Left colon (tissue), 2 donors: ENCODE measurements at places on chromosomes 12 and 14.

GRCh38 chr12:4809013-4809448 lies 88.8 kb downstream of the GALNT8 start:
- DNase-seq = no peak

DNA sequence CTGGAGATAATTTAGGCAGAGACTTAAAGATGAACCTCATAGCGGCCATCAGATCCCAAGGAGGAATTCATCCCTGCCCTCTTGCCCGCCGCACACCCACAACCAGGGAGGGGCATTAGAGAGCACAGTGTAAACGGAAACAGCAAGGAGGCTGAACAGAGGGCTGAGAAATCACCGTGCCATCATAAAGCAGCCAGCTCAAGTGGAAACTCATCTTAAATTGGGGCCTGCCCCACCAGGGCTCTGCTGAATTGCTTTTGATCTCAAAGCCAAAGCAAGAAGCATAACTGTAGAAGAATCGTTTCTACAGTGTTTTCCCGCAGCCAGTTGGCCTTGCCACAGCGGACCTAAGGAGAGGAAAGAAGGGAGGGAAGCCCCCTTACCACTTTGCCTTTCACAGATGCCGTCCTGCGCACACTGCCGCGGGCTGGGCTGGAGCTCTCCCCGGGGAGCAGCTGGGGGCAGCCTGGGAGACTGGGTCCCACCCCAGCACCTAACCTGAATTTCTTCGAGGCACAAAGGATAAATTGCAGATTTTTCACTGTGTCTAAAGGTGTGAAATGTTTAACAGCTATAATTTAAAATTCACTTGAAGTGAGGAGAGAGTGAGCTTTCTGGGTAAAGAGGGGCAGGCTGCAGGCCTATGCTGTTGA lies 51.8 kb upstream of the MMP17 start:
- no peak for DNase-seq

DNA sequence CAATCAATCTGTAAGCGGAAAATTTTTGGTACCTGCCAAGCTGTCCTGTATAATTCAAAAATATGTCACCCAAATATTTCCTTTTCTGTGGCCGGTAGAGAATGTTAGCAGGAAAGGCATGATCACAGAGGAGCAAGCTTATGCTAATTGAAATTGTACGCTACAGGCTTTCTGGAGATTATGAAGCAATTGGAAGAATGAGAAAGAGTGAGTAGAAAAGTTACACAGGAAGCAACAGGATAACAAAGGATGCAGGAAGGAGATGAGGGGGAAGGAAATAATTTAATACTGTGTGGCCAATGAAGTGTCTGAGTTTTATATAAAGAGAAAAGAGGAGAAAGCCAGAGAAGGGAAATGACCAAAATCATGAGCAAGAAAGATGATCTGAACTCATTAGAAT lies 627.2 kb upstream of the STXBP6 start:
- DNase-seq = no peak

DNA sequence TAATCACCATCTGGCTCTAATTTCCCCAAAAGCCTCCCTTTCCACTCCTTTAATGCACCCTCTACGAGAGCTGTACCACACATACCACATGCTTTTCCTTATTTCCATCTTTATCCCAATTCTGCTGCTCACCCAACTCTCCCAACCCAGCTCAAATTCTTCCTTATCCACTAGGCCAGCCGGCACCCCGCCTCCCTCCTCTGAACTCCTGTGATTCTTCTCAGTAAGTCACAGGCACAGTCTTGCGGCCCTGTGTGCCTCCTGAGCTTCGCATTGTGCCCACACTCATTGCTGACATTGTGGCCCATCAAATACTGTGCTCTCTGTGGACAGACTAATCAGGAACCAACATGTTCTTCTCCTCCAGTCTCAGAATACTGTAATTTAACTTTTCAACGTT lies 45.4 kb downstream of the APPL2 start:
- no peak for DNase-seq

GRCh38 chr14:99317231-99318090 lies 45.5 kb upstream of the BCL11B start:
- no peak for DNase-seq

DNA sequence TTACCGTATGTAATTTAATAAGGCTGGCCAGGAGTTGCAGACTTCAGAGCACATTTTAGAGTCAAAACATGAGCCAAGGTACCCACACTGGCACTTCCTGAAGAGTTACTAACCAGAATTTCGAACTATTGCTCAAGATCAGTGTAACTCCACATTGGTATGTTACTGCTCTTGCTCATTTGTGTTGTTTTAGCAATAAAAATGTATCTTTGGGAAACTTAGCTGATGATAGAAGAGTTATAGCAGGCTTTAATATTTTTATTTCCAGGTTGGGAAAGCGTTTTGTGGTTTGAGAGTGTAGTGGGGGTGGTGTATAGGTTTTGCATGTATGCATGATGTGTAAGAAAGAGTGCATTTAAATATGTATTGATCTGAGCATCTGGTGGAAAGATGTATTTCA lies 96.6 kb downstream of the SCN8A start:
- no peak for DNase-seq

- no peak for DNase-seq
Observed at GRCh38 chr12:28974166-28974565, 174.9 kb upstream of the FAR2 start.

- DNase-seq = no peak
Observed at GRCh38 chr12:18629916-18630315, 107.9 kb downstream of the PLCZ1 start.

- DNase-seq = no peak
Observed at GRCh38 chr12:32110417-32110816, 3.8 kb downstream of the BICD1 start.

DNA sequence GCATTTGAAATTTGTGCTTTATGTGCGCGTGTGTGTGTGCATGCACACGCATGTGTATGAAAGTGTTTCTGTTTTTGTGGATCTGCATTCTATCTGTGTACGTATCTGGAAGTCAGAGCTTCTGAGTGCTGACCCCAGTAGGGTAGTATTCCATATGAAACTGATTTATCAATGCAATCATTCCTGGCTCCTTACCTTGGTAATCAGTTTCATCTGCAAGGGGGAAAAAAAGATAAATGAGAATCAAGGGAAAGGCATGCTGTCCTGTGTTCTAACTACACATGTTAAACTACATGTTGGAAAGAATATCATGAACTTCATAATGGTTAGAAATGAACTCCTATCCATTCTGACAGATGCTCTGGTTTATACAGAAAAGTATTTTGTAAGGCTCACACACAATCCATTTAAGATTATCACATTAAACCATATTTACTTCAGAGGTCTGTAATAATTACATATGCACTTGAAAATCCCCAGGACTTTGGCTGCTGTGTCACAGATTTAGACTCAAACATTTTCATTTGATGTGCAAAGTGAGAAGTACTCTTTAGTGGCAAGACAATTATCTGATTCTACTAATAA lies 276.1 kb upstream of the LMO3 start:
- no peak for DNase-seq

DNA sequence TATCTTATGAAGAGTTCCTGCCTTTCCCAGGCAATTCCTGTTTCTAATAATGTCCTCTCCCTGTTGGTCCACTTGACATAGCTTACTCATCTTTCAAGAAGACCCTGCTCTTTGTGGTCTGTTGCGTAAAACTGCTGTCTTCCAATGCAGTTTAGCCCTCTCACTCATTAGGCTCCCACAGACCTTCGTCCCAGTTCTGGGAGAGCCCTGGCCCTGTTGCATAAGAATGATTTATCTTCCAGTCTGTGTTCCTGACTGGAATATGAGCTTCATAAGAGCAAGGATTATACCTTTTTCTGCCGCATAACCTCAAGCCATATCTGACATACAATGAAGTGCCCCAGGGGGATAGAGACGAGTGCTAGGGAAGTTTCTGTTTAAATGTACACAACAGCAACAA lies 365.9 kb upstream of the NOVA1 start:
- DNase-seq = no peak

GRCh38 chr14:24542346-24542936 lies 33.6 kb downstream of the CTSG start:
- no peak for DNase-seq

DNA sequence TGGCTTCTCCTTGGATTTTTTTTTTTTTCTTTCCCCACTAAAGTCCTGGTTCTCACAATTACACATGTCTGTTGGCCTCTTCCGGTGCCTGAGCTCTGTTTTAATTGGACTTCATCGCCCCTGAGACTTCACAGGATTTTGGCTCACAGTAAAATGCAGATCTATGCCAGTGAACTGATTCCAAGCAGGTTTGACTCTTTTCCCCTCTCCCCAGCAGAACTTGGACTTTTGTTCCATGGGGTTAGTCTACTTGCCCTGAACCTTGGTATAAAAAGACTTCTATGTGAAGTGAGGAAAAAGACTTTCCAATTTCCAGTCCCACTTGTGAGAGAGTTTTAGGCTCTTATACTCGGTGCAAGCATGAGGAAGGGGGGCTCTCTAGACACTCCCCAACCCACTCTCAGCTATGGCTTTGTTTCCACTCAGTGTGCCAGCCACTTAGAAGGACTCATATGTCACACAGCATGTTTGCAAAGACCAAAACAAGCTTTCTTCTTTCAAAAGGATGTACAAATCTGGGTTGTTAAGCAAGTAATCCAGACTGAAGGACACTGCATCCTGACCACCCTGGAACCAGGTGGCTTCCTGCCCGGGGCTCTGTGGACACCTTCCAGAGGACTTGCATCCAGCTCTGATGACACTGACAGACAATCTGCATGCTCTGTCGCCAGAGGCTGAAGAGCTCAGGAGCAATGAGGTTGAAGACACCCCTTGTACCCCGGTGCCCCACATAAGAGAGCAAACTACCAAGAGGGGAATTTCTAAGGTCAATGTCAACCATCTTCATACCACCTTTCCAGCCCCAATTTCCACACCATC lies 221.9 kb upstream of the EGLN3 start:
- no peak for DNase-seq

- no peak for DNase-seq
Observed at GRCh38 chr12:65748332-65748731, 76.0 kb upstream of the HMGA2 start.

DNA sequence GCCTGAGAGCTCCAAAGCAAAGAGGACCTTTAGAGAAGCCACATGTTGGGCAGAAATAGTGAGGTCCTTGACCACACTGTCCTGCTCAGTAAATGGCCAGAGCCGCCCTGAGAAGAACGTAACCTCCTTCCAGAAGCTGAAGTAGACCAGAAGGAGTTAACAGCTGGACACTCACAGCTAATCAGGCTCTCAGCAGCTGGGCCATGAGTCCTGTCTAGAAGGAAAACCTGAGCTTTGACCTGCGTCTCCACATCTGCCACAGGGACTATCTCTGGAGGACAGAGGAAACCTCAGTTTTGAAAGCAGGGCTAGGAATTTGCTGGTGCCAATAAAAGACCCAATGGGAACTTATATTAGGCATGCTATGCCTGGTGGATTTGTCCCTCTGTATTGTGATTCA lies 12.3 kb upstream of the DHRS4 start:
- DNase-seq = no peak

DNA sequence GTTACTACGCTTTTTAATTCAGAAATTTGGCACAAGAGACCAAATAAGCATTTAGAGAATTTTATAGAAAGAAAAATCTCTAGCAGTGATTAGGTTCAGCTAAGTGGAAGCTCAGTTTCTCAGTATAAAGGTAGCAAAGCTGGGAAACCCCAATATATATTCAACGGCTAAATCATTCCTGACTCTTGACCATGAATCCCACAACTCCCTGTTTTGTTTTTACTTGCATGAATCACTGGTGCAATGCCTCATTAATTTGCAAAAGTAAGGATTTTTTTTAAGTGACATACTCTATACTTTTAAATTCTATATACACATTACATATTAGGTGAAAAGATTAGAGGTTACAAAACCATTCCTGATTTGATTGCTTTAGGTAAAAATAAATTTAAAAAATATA lies 74.3 kb upstream of the PLEKHG7 start:
- DNase-seq = no peak

DNA sequence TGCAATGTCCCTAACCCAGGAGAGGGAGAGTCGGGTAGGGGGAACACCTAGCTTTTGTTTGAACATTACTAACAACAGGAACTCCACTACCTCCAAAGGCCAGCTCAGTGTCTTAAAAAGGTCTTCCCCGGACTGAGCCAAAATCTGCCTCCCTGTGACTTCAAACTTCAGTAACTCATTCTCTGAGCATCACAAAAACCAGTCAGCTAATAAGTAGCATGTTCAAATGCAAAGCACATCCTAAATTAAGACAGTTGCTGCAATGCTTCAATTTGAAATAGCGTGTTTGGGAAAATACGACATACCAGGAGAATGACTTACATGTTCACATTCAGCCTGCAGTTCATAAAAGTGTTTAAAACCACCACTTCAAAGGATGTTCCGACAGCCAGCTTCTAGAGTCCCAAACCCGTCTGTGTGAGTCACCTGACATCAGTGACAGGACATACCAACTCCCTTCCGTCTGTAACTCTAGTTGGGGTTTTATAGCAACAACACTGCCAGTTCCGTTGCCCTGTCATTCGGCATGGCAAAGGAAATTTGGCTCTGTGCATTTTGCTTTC lies 13.0 kb downstream of the ZFP36L1 start:
- peak; percentile 38 for DNase-seq

- no peak for DNase-seq
Observed at GRCh38 chr12:42094277-42094676, 50.4 kb downstream of the GXYLT1 start.

DNA sequence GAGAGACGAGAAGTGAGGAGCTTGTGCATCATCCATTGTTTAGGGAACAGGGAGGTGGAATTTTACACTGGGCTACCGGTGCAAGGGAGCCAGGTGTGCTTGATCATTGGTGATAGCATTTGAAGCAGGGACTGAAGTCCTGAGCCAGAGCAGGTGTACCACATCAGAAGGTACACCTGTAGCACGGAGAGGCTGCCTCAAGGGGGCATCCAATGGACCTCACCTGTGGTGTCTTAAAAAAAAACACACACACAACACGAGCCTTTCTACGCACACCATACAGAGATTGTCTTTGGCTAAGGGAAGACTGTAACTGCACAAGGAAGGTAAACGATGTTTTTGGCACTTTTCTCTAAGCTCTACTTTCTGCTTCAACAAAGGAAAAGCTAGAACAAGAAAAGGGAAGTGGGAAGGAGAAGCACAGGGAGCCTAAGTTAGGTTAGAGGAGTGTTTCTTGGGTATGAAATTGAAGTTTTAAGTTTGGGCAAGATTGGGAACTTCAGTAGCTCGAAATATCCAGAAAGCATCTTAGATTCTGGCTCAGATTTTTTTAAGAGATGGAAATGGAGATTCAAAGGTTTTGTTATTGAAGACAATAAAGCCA lies 334.3 kb upstream of the FBXO33 start:
- no peak for DNase-seq

GRCh38 chr14:32623300-32624093 lies 294.4 kb downstream of the AKAP6 start:
- DNase-seq = no peak

- no peak for DNase-seq
Observed at GRCh38 chr14:91580876-91581577, 70.9 kb upstream of the PPP4R3A start.

GRCh38 chr14:90487462-90487861 lies 90.6 kb downstream of the CALM1 start:
- DNase-seq = no peak

GRCh38 chr14:93892923-93893558 lies 34.1 kb upstream of the FAM181A start:
- DNase-seq = peak; percentile 79

- no peak for DNase-seq
Observed at GRCh38 chr12:115240251-115240650, 556.3 kb upstream of the TBX3 start.
